ENCODE measurements at places on chromosomes 7 and 10.
A peak's percentile ranks its signal among the peaks of the same experiment; 100 is the strongest.

DNA sequence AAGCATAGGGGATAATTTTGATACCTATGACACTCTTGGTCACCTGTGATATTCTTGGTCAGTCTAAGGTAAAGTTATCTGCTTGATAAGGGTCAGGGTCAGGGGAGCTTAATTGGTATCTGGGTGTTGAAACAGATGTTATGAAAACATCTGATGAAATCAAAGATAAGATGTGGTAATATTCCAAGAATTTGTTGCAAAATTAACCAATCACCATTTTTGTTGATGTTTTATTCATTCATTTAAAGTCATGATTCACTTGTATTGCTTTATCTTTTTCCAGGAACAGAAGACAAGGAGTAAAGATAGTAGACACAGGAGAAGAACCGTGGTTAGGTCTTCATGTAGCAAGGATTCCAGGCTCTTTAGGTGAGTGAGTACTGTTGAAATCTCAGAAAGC, 103.1 kb downstream of the SEMA3C start:
- DNase-seq, result no peak

DNA sequence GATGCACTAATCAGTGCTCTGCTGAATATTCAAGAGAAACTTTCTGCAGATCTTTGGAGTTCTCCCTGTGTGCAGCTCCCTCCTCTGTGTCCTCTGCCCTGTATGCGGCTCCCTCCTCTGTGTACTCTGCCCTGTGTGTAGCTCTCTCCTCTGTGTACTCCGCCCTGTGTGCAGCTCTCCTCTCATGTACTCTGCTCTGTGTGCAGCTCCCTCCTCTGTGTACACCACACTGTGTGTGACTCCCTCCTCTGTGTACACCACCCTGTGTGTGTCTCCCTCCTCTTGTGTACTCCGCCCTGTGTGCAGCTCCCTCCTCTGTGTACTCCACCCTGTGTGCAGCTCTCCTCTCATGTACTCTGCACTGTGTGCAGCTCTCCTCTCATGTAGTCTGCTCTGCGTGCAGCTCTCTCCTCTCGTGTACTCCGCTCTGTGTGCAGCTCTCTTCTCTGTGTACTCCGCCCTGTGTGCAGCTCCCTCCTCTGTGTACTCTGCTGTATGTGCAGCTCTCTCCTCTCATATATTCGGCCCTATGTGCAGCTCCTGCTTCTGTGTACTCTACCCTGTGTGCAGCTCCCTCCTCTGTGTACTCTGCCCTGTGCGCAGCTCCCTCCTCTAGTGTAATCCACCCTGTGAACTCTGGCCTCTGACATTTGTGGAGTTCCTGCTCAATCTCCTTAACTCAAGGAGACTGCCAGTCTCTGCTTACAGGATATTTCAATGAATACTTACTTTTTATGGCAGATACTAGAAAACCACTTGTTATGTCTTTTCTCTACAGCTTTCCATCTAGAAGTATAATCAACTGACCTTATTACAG, 280.4 kb downstream of the GLRX3 start:
- no peak for DNase-seq

- DNase-seq, result no peak
These were observed 70.5 kb downstream of the DENND2A start for GRCh38 chr7:140570120-140570519.

DNA sequence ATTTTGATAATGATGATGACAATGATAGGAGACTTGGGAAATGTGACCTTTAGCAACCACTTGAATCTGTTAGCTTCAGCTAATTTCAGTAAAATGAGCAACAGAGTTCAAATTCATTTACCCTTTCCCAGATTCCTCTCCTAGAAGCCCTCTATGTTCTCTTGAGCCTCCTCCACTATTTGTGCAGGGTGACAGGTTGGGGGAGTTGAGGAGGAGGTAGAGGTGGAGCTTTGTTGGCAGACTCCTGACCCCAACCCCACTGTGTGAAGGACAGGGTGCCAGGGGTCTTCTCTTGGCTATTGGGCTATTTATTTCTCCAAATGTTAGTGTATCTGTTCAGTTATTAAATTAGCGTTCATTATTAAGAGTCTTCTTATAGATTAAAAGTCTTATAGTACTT, 422.3 kb downstream of the GFRA1 start:
- DNase-seq, result no peak

GRCh38 chr7:32522746-32523530, 27.6 kb downstream of the AVL9 start:
- no peak for DNase-seq

DNA sequence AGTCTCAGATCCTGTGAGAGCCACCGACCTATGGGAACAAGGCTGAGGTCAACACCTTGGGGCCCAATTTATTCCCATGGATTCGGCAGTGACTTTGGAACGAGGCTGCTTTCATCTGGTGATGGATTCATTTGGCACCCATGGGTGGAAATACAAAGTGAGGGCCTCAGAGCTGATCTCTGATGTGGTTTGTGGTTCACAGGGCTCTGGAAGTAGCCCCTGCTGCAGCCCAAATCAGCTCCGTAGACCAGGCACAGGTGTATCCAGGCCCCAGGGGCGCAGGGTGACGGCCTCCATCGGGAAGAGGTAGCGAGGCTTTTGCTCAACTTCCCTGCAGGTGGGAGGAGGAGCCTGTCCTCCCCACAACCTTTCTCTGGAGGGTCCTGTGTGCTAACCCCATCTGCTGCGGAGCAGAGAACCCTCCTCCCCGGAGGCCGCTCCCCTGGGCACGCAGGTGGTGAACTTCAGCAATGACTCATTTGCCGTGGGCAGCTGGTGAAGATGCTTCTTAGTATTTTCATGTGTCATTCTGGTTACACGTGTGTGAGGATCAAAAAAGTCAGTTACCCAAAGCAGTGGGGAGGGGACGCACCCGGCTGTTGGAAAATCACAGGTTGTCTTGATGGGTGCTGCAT, 7.5 kb upstream of the JAKMIP3 start:
- DNase-seq, result peak; percentile 7

DNA sequence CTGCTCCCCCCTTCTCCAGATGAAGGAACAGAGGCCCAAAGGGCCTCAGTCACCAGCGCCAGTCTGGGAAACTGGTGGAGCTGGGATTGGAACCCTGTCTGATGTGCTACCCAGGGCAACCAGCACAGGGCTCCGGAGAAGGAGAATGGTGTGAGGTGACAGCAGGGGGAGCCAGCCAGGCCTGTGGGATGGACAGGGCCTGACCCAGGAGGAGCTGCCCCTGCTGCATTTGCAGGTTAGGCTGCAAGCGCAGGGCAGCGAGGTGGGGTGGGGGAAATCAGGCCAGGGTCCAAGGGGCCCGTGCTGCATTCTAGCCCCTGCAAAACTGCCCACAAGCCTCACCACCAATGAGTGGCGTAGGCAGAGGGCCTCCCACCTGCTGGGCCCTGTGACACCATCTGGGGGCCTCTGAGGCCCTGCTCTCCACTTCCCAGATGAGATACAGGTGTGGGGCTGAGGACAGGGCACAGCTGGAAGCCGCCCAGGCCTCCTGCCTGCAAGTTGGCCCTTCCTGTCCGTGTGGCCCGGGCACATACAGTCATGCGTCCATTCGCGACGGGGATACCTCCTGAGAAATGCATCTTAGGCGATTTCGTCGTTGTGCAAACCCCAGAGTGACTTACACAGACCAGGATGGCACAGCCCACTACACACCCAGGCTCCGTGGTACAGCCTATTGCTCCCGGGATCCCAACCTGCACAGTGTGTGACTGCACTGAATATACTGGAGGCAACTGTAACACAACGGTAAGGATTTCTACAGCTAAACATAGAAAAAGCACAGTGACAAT, 45.3 kb downstream of the RASGEF1A start:
- DNase-seq, result no peak

DNA sequence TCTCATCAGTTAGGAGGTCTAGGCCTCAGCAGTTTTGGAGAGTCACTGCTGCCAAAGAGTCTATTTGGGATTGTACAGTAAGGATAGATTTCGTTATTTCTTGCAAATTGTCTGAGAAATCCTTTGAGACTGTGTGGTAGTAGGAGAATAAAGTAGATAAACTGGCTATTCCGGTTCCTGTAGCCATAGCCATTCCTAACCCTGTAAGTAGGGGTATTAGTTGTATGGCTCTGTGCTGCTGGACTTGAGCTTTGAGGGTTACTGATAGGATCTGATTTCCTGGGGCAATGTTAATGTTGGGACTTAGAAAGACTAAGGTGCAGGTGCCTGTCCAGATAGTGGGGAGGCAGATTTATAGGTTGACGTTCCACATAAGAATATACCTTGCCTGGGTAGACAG, 36.1 kb upstream of the ZNF138 start:
- DNase-seq, result no peak

DNA sequence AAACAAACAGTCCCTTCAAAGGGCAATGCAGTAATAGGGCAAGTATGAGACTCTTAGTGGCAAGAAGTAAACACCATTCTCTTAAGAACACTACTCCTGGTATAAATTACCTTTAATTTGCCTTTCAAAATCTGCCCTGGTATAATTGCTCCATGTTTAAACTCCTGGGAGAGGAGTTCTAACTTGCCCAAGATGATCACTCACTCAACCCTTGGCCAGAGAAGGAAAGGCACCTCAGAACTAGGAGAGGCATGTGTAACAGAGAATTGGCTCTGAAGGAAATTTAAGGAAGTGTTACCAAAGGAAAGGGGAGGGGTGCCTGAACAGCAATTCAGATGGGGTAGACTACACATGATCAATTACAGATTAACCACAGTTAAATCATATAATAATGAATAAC, 1173.6 kb upstream of the SORCS1 start:
- DNase-seq, result no peak

DNA sequence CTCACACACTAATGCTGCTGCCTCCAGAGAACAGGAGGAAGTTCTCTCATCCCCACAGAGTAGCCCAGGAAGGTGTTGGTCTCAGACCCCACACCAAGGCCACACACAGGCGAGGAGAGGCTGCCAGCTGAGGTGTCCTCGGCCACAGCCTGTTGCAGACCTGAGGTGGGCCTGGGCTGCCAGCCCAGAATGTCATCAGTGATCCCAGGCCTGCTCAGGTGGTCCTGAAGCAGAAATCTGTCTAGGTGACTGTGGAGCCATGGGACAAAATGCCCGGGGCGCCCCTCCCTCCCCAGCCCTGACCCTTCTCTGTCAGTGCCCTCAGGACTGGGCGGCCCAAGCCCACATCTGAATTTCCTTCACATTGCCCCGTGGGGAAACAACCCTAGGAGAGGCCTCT, 43.5 kb upstream of the LRRC4 start:
- DNase-seq, result no peak

GRCh38 chr10:70513848-70514309, 35.3 kb downstream of the PALD1 start:
- peak; percentile 34 for DNase-seq

DNA sequence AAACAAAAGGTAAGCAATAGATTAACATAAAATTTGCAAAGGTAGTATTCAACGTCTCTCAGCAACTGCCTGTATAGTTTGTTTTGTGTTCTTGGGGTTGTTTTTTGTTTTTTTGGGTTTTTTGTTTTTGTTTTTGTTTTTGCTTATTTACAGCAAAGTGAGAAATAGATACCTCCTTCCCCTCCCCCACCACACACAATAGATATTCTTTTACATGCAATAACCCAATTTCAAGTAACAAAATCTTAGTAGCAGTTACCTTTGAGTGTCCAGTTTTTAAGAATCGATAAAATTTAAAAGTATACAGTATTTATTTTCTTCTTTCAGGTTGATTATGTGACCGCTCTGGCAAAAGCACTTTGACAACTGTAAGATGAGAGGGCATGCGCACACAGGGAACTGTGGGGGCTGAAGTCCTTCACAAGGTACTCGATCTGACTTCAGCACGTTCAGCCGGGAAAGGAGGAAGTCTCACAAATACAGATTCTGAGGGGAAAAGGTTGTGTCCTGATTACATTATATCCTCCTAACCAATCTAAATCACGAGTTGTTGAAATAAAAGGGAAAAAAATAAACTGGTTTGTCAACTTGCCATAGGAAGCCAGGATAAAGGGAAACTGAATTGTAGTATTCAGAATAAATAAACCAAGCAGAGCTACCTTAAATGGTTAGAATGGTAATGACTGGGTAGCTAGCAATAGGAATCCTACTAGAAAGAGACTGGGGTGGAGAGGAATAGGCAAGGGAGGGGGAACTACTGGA, 47.8 kb downstream of the CPEB3 start:
- DNase-seq, result peak; percentile 48

DNA sequence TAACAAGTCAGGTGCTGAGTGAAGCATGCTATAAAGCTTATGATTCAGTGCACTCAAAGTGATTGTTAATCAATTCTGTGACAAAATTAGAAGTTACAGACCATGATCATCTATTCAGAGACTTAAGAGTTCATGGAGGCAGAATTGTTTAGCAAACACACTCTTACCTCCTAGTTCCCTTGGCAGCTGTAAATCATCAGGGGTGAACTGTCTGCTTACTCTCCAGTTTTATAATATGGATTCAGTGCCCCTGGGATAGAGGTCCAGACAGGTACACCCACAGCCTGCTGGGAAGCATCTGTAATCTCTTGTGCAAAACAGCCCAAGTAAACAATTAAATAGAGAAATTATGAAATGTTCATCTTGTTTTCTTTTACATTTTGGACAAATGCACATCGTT, 835.0 kb upstream of the COBL start:
- DNase-seq, result no peak

DNA sequence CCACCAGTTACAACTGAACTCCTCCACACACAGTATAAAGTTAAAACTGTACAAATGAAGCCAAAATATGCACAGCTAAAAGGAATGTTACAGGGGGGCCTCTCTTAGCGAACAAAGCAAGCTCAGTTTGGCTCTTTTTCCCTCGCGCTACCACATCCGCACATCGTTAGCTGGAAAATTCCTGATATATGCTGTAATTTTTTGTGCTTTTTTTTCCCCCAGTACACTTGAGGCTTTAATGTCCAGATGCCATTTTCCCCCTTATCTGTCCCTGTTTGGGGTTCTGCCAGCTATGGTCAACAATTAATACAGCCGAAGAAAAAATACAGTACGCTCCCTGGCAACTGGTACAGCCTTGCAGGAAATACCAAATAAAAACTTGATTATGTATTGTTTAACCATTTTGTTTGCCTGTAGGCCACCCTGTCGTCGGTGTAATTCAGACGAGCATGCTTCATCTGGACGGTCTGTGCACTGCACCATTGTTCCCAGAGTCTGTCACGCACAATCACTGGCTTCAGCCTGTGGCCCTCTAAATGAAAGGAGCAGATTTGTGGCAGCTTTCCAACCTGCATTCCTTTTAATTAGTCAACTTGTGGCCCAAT, 108.1 kb upstream of the FAM133B start:
- DNase-seq, result no peak

DNA sequence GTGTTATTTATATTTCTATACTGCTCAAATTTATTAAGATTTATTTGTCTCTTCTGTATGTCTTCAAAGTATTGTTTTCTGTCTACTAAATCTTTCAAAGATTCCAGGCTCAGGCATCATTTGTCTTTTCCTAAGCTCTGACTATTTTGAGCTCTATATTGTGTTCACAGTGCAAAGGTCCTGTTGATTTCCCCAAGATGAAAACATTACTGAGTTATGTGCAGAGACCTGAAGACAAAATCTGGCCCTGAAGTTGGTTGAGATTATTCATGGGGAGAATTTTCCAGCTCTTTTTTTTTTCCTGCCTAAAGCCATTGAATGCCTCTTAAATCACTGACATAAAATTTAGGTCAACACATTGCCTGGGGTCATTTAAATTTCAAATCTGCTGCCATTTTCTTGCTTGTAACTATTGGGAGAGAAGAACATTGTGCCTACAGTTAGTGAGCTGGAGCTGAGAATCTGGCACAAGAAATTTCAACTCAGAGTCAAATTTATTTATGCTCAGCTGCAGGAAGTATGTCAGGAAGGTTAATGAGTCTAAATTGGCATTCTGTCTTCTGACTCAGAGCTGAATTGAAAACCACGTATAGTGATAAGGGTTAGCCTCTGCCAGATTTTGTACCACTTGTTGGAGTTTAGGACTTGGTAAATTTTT, 31.6 kb downstream of the CSTF2T start:
- no peak for DNase-seq

- DNase-seq, result no peak
These were observed 211.5 kb downstream of the PTEN start for GRCh38 chr10:88074971-88075370.

Data from activated naive CD4-positive, alpha-beta T cell treated with Interleukin-2 at 50 U/mL for 16 hours (primary cell).